ENCODE measurements at places on chromosomes 12 and 14.

DNA sequence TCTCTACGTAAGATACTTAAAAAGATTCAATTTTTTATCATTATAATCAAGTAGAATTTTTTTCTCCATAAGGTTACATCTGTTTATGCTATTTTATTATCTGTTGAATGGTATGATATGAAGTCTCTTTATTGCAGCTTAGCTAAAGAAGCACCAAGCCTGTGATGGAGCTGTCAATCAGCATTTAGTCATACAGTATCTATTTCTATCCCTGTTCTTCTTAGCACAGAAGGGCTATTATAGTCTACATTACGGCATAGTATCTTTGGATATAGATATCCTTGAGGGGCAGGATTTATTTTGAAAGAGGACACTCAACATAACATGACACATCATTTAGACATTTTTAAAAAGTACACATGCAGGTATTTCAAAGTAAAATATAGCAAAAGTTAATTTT is 277.1 kb downstream of the FOXG1 start:
- no peak for DNase-seq

GRCh38 chr12:76634133-76634532 is 74.6 kb upstream of the OSBPL8 start:
- no peak for DNase-seq

DNA sequence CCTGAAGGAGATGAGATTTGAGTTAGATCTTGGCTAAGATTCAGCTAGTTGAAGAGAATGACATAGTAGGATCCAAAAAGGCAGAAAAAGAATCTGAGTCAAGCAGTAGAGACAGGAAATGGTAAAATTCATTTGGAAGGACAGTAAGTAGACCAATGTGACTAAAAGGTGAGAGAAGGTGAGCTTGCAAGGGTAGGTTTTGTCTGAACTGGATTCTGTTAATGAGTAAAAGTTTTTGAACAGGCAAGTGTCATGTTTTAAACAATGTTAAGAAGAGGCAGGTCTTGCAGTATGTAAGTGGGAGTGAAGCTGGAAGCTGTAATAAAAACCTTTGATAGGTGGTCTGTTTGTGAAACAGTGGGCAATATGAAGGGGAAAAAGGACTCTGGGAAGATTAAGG is 58.6 kb downstream of the ACSS3 start:
- no peak for DNase-seq

DNA sequence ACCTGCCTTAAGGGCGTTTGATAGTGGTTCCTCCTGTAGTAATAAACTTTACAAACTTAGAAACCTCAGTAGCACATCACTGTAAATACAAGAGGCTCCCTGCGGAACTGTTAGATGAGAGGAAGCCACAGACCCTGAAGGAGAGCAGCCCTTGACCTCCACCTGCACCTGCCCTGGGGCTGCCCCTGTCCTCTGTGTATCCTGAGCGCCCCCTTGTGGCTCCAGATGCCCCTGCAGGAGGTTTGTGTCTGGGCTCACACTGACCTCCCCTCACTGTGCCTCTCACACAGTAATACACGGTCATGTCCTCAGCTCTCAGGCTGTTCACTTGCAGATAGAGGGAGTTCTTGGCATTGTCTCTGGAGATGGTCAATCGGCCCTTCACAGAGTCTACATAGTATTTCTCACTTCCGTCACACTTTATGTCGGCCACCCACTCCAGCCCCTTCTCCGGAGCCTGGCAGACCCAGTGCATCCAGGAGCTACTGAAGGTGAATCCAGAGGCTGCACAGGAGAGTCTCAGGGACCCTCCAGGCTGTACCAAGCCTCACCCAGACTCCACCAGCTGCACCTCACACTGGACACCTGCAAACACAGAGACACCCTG is 1059.8 kb downstream of the TMEM121 start:
- no peak for DNase-seq

- DNase-seq: no peak
Observed at GRCh38 chr12:49428793-49429192, 61.5 kb downstream of the SPATS2 start.

DNA sequence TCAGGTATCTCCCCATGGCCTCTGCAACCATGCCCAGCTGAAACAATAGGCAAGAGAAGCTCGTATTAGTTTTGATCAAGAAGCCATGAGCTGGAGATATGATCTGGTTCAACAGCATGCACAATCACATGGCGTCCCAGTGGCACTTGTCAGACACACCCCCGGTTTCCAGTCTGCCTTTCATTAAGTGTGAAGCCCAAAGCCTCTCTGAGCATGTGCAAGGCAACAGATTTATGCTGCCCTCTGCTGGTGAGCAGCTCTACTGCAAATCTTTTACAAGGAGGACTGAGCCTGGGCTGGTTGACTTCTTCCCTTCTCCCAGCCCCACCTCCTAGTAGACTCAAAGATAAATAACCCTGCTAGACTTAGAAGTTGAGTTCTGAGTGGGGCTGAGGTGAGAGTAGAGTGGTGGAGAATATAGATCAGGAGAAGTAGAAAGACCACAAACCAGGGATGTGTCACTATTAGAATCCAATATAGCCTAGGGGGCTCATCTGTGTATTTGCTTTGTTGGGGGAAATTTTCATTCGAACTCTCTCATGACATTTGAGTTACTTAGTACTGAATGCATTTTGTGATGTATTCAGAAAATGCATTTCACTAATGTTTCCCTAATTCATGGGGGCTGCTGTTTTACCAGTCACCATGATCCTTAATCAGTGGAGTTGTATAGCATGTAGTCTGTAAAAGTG is 53.7 kb upstream of the MBIP start:
- DNase-seq: peak; percentile 61

GRCh38 chr12:102797528-102797927 is 119.5 kb downstream of the PAH start:
- no peak for DNase-seq

DNA sequence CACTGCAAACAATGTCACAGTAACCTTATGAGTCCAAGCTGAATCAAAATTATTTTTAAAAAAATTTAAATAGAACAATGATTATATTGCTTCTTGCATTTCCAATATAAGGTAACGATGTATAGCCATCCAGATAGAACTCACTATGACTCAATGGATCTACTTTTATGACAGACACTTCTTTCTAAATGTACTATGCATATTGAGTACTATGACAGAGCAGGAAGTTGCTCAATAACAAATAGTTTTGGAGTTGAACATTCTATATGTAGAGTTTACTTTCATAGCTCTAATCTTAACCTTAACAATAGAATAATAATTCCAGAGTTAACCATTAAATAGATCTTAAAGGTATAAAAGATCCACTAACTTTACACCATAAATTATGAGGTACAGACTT is 46.7 kb upstream of the ALG10B start:
- DNase-seq: no peak

DNA sequence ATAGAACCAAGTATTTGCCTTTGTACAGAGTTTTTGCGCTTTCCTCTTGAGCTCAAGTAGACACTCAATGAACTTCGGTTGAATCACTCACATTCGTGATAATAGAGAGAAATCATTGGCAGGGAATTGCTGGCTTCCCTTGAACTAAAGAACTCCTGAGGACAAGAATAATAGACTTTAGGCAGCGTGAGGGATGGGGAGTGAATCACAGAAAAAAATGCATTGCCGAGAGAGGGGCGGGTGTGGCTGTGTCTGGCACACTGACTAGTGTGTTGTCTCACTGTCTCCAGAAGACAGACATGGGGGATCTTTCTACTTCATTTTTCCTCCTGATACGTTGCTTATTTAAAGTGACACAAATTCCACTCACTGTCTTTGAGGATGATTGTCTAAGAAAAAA is 805.2 kb downstream of the BCL11B start:
- no peak for DNase-seq

DNA sequence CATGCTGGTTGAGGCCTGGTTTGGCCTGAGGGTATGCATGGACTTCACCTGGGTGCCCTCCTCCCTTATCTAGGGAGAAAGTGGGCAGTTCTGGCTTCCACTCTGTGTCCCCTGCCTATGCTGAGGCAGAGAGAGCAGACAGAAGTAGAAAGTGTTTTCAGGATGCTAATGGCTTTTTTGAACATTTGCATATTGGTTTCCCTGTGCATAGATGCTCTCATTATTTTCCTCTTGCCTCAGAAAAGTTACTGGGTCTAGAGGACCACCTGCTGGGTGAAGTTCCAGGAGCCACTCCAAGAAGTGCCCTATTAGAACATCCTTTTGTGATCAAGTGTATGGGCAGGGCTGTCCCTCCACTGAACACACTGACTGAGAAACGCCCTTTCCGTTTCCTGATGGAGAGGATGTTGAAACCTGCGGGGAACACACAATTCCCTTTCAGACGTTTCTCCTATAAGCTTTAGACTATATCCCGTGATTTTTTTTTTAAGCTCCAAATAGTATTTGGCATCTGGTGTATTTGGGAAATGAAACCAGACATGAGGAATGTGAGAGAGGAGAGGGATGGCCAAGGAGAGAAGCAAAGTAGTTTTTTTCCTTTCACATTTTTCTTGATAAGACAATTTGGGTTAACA is 66.6 kb downstream of the DAAM1 start:
- no peak for DNase-seq

- DNase-seq: no peak
Observed at GRCh38 chr14:23627961-23628360, 8.2 kb upstream of the DHRS2 start.

DNA sequence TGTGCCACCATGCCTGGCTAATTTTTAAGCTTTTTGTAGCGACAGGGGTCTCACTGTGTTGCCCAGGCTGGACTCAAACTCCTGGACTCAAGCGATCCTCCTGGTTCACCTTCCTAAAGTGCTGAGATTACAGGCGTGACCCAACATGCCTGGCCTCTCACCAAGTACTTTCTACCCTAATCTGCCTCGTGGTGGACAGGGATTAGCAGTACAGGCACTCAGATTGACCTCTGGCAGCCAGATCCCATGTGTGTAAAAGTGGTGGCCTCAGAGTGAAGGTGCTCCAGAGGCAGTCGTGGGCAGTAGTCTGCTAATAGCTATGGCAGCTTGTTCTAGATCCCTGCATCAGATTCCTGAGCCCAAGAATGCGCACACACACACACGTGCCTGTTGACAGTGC is 30.9 kb downstream of the MTHFD1 start:
- no peak for DNase-seq

GRCh38 chr12:3114671-3115070 is 37.5 kb downstream of the TSPAN9 start:
- DNase-seq: no peak

DNA sequence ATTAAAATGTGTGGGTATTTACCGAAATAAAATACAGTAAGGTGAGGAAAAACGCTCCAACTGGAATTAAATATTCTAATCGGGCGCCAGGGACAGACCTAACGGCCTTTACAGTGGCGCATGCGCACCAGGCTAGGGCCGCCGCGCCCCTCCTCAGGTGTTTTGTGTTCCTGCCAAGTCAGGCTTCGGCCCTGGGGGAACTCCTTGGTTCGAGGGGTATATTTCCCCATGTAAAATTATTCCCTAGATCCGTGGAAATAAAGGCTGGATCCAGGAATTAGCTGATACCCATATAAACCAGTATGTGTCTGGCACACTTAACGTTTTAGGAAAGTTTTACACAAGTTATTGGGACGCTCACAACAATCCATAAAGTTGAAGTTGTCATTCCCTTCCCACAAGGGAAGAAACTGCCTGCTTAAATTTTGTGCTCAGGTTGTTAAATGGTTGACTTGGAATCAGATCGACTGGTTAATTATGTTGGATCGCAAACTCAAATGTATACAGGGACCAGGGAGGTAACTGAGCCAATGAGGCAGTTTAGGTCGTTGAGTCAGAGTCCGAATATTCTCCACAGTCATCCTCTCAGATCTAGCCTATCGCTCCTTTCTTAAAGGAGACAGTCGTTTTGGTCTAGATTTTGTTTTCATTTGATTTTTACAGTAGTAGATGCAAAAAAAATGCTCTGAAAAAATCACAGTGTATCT is 621 bp upstream of the ANAPC7 start:
- peak; percentile 52 for DNase-seq

GRCh38 chr12:49622501-49623141 is 740 bp upstream of the PRPF40B start:
- DNase-seq: no peak

DNA sequence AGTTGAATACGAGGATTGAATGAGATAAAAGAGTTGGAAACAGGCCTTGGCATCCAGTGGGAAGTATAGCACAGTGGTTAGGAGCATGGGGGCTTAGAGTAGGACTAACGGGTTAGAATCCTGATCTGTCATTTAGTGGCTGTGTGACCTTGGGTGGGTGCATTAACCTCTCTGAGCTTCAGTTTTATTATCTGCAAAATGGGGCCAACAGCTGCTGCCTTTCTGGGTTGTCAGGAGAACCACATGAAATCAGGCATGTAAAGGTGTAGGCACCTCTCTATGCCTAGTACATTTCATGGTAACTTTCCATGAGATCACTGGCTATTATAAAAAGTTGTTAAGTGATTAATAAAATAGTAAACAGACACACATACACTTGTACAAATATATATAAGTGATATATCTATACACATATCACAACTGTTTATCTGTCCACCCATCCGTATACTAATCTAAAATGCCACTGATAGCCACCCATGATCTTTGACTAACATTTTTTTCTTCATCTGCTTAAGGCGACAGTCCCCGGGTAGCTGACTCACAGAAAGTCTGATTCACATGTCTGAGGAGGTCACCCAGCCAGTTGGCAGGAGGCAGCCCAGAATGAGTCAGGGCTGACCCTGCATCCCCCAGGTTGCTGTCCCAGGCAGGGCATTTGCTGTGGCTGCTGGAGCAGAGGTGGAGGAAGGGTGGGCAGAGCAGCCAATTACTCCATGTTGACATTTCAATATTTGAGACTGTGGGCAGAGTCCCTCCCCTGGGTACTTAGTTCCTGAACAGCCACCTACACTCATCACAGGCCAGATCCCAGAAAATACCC is 125.6 kb upstream of the NOS1 start:
- DNase-seq: peak; percentile 71

- no peak for DNase-seq
Observed at GRCh38 chr12:113680868-113681267, 209.2 kb upstream of the LHX5 start.

GRCh38 chr12:41380878-41381277 is 192.8 kb downstream of the PDZRN4 start:
- DNase-seq: no peak

DNA sequence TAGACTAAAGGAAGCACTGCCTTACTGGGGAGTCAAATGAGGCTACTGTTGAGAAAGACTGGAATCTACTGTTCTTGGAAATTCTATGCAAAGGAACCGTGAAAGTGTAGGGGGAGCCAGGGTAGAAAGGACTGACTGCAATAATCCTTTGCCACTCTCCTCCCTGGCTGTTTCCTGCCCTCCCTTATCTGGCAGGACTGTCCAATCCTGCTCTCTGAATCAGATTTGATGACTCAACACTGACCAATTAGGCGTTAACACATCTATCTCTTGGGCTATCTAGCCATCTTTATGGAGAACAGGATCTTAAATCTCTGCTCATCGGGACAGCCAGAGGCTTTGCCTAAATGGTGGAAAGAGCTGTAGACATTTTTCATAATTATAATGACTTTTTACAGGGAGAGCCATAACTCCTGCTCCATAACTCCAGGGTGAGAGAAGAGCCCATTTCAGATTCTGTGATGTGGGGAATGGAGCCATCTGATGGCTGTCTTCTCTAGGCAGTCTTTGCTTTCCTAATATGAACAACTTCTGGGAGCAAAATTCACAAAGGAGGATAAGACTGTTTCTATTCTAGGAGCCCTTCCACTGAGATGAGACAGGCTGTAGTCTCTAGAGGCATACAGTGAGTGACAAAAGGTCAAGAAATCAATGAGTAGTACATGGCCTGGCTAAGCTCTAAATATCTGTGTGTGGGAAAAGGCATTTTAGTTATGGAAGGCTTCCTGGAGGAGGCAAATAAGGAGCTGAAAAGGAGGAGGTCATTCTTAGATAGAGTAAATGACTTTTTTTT is 68.9 kb upstream of the CISTR start:
- DNase-seq: peak; percentile 28

GRCh38 chr12:106974511-106974910 is 12.4 kb downstream of the MTERF2 start:
- DNase-seq: no peak

- DNase-seq: no peak
Observed at GRCh38 chr12:107331912-107332311, 238.6 kb upstream of the CRY1 start.

All from SW 1271 (cell line).